ENCODE measurements at places on chromosomes 11 and 22. TPM values are rescaled to one million over a fixed set of nuclear protein-coding genes. Genes with fewer than 3 reads are reported as not detected.
A peak's percentile ranks its signal among the peaks of the same experiment; 100 is the strongest.

DNA sequence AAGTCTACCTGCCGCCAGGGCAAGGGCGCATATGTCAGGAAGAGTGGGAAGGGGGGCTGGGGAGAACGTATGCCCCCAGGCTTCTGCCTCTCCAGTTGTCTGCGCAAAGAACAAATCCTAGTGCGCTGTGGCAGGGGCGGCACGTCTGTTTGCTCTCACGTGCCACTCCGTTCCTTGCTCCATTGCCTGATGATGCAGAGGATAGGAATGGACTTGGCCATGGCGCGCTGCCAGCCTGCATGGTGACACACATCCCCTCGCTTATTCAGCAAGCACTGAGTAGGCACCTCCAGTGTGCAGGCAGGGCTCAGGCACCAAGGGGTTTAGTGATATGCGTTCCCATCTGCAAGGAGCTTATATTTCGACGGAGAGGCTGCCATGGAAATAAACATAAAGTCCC is 45.4 kb upstream of the SLC22A12 start:
- DNase-seq, result no peak

DNA sequence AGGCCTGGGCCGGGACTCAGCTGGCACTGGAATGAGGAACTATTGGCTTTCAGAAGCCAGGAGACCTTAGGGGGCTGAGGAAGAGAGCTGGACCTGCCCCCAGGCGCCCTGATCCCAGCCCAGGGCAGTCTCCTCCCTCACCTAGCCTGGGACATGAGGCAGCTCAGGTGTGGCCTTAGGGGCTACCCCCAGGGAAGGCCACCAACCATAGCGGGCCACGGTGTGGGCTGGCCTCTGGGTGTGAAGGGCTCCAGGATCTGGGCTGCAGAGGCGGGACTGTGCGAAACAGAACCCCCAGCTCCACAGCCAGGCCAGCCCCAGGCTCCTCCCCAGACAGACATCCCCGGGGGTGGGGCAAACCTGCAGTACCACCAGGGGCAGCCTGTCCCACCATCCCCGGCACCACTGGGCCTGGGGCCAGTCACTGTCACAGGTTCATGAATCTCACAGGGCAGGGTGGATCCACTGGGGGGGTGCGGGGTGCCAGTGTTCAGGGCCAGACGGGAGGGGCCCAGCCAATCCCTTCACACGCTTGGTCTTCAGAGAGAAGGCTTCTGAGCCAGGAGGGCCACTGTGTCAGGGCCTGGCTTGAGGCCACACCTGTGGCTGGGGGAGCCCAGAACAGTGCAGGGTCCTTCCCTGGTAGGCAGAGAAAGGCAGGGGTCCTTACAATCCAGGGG is 3.5 kb downstream of the PLXNB2 start:
- peak; percentile 60 for DNase-seq

DNA sequence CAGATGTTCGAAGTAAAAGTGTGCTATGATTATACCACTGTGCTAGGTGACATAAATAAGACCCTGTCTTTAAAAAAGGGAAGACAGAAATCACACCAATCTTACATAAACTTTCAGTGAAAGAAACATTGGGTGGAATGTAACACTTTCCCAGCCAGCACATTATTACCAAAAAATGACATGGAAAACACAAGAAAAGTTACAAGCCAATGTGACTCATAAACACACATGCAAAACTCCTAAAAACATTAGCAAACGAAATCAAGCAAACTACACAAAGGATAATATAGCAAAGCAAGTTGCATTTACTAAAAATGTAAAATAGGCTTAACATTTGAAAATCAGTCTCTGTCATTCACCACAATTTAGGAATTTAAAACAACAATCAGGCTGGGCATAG is 47.0 kb downstream of the SBF2 start:
- no peak for DNase-seq

GRCh38 chr11:61041755-61042518 is 60.4 kb upstream of the CD5 start:
- DNase-seq, result no peak

GRCh38 chr11:115126515-115127208 is 377.6 kb downstream of the CADM1 start:
- DNase-seq, result no peak

DNA sequence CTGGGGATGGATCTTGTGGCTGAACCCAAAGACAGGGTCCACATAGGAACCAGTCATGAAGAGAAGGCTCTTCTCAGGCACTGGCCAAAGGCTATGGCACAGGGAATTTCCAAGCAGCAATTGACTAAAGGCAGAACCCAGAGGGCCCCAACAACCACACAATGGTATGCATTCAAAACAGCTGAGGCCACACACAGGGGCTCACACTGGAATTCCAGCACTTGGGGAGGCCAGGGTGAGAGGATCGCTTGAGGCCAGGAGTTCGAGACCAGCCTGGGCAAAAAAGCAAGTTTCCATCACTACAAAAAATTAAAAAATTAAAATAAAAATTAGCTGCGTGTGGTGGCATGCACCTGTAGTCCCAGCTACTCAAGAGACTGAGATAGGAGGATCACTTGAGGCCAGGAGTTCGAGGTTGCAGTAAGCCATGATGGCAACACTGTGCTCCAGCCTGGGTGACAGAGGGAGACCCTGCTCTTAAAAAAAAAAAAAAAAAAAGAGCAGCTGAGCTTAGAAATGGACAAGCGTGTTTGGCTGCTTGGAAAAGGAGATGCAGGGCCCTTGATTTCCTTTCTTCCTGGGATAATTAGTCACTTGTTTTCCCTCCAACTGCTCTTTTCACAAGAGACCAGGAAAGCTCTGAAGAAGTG is 44.6 kb downstream of the MYH9 start:
- no peak for DNase-seq

GRCh38 chr11:8296038-8296649 is 32.5 kb upstream of the LMO1 start:
- DNase-seq, result no peak

- DNase-seq, result peak; percentile 68
These were observed 9.6 kb upstream of the PDE2A start for GRCh38 chr11:72683782-72684200.

DNA sequence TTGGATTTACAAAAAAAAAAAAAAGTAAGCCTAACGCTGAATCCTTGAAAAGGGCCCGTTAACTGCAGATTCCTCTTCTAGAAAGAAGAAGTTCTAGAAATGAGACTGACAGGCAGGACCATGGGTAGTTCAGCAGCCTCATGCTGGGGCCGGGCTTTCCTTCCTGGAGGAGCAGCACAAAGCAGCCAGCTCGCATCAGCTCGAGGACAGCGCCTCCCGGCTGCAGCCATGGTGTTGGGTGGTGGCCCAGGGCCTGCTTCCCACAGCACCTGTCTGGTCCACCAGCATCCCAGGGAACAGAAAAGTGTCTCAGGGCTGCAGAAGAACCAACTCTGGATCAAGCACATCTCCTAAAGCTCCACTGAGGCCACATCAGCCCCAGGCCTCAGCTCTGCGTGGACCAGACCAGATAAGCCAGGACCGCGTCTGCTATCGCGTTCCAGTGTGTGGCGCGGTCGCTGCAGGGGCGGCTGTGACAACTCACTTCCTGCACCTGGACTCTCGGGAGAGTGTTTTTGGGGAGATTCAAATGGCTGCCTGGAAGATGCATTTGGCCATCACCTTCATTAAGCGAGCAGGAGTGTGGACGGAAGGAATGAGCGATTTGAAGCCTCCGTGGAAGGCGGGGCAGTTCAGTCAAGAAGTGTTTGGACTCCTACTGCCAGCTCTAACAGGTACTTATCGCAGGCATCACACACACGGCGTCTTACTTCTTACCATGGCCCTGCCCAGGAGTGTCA is 53.5 kb downstream of the MYH9 start:
- no peak for DNase-seq

GRCh38 chr22:45971408-45972028 is 5.4 kb downstream of the WNT7B start:
- no peak for DNase-seq

- DNase-seq, result no peak
These were observed 21.3 kb downstream of the CBX7 start for GRCh38 chr22:39130892-39131855.

- DNase-seq, result no peak
These were observed 263.6 kb downstream of the KIRREL3 start for GRCh38 chr11:126736682-126737572.

DNA sequence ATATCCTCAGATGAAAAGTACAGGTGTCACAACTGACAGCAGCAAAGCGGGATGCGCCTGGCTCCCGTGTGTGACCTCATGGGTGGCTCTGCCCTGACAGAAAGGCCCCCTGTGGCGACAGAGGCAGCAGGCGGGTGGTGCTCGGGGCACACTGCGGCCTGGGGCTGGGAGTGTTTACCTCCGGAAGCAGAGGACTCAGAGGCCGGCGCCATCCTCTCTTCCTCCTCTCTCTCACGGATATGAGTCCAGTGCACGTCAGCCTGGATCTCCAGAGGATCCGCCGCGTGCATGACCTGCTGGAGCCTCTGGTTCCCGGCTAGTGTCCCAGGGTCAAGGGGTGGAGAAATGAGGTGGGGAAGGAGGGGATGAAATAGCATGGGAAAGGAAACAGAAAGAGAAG is 53.2 kb upstream of the BID start:
- DNase-seq, result no peak

DNA sequence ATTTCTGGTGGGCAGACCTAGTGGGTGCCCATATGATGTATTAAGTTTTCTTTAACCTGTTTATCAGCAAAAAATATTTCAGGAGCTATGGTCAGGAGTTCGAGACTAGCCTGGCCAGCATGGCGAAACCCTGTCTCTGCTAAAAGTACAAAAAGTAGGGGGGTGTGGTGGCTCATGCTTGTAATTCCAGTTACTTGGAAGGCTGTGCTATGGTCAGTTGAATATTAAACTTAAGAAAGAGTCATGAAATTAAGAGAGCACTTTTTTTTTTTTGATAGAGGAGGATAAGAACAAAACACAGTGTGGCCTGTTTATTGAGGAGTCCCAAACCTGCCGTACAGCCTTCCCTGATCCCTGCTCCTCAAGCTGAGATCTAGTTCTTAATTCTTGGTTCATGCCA is 29.8 kb downstream of the OR6Q1 start:
- no peak for DNase-seq

- no peak for DNase-seq
These were observed 23.7 kb upstream of the OR5AN1 start for GRCh38 chr11:59335001-59335400.

GRCh38 chr11:126694065-126694625 is 306.4 kb downstream of the KIRREL3 start:
- DNase-seq, result no peak

DNA sequence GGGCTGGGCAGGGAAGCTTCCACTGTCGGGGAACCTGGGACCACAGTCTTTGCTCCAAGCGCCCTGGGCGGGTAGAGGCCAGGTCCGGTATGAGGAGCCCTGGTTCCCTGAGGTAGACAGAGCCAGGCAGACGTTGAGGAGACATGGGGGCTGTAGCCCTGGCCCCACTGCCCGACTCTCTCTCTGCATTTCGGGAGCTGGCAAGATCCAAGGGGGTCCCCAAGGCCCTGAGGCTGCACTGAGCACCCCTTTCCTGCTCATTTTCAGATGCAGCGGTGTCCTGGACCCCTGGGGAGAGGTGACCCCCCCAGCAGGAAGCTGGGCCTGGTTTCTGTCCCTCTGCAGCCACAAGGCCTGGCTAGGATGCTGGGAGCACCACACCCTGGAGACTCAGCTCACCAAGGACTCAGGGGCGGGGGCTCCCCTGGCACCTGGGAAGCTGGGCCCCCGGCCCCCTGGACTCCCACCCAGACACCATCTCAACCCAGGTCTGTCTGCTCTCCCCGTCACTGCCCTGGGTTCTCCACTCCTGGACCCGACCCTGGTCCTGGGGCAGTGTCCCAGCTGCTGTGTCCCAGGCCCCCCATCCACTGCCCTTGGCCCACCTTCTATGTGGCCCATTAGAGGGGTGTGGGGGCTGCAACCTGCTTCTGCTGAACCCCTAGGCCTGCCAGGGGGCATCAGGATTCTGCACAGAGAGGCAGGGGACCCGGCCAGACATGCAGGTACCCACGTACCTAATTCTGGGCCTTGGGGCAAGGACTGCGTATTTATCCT is 15.0 kb upstream of the MUC6 start:
- DNase-seq, result no peak

- no peak for DNase-seq
These were observed 49.0 kb downstream of the FAM83F start for GRCh38 chr22:40043793-40044101.

DNA sequence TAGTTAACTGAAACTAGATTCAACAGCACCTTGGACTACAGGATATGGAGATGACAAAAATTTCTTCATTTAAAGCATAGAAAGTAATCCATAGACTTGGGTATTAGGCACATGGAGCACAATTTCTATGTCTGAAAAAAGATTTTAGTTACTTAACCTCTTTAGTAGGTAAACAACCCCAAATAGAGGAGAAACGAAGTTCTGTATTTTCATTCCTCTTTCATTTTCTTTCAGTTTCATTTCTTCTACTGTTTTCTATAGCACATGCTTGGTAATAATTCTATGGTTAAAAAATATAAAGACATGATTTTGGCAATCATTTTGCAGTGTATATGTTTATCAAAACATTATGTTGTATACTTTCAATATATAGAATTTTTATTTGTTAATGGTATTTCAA is 99.5 kb downstream of the CASP12 start:
- no peak for DNase-seq

- DNase-seq, result no peak
These were observed 271.4 kb upstream of the C11orf87 start for GRCh38 chr11:109150581-109150980.

GRCh38 chr11:114159802-114160632 is 100.5 kb downstream of the ZBTB16 start:
- peak; percentile 99 for DNase-seq

DNA sequence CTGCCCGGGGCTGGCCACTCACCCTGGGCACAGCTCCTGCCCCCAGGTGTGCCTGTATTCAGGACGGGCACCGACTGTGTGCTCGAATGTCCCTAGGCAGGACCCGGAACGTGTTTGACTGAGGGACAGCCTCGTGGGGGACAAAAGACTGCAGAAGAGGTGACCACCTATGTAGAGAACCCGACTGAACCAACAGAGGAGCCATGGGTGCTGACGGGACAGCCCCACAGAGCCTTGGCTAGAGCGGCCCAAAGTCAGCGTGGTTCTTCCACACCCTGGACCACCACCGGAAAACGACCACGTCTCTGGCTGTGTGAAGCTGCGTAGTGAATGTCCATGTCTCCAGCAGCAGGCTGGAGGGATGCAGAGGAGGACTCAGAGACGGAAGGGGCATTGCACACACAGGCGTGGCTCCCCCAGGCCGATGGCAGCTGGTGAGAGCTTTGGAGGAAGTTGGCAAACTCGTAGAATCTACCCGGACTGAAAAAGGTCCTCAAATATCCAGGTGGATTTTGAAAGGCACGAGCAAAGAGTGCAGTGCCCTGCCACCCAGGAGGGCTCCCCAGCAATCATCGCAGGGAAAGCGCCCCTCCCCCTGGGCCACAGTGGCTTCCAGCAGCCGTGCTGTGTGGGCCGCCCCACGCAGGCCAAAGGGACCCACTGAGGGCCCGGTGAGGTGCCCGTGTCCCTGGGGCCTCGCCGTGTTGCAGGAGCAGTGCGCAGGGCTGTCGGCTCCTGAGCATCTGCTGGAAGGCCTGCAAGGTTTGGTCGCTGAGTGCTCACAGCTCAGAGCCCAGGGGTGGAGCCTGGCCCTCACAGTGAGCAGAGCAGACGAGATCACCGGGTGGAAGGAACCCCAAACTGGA is 17.5 kb upstream of the MUC5B start:
- peak; percentile 4 for DNase-seq

C11orf68 gene
- total RNA-seq, result 53.0 TPM

SLC35C1 gene
- total RNA-seq, result 12.7 TPM

KDELR3 gene
- 0.77 TPM for total RNA-seq

DHCR7 gene
- total RNA-seq, result 16.7 TPM

CASP1 gene
- 33.8 TPM for total RNA-seq

SLC22A9 gene
- not detected for total RNA-seq

FAM118B gene
- 17.5 TPM for total RNA-seq

PKP3 gene
- total RNA-seq, result 5.1 TPM

HORMAD2 gene
- not detected for total RNA-seq

C22orf39 gene
- 46.9 TPM for total RNA-seq

PRR33 gene
- not detected for total RNA-seq

BANF1 gene
- total RNA-seq, result 133 TPM

HTR3B gene
- total RNA-seq, result not detected

WEE1 gene
- 30.0 TPM for total RNA-seq
